ENCODE measurements at places on chromosomes 5 and 9. TPM values are rescaled to one million over a fixed set of nuclear protein-coding genes. Genes with fewer than 3 reads are reported as not detected.

DNA sequence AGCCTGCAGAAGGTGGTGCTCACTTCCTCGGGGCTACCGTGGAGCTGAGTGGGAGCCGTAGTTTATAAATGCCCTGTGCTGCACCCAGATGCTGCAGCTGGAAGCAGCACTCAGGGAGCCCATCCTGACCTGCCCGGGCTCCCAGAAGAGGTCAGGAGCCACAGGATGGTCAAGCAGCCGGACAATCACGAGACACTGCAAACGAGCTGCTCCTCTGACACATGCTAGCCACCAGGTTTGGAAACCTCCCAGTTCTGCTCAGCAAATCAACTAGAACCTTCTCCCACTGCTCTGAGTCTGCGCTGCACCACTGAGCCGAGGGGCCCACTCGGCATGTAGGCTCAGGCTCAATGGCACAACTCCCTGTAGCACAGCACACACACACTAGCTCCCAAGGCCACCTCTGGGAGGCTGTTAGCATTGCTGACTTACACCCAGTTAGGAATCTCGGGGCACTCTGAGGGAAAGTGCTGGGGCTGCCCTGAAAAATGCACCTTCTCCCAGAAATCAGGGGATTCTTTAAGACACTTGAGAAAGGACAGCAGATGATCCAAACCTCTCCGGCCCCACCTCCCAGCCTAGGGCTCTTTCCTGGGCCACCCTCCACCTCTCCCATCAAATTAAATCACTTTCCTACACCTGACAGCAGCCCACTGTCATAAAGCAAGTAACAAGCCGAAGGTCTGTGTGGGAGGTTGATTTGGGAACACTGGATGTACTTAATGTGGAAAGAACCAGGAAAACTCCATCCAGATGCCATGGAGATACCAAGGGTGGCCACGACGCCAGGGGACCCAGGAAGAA is 59.1 kb downstream of the PSMB7 start:
- no peak for DNase-seq

- peak; percentile 51 for DNase-seq
These were observed 82.8 kb downstream of the GTF3C4 start for GRCh38 chr9:132752877-132753592.

- no peak for DNase-seq
These were observed 35.2 kb downstream of the OR1J1 start for GRCh38 chr9:122442568-122442967.

DNA sequence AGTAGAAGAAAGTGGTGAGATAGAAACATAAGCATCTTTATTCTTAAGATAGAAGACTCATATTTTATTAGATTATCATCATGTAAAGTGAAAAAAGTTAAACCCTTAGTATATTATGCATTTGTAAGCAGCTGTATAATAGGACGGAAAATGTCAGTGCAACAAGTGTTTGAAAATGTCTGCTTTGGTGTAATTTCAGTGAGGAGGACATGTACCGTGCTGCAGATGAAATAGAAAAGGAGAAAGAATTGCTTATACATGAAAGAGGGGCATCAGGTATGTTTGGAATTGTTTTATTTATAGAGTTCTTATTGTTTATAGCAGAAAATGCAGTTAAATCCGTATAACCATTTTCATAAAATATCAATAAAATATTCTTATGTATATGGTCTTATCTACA is 8.9 kb downstream of the OTULIN start:
- no peak for DNase-seq

DNA sequence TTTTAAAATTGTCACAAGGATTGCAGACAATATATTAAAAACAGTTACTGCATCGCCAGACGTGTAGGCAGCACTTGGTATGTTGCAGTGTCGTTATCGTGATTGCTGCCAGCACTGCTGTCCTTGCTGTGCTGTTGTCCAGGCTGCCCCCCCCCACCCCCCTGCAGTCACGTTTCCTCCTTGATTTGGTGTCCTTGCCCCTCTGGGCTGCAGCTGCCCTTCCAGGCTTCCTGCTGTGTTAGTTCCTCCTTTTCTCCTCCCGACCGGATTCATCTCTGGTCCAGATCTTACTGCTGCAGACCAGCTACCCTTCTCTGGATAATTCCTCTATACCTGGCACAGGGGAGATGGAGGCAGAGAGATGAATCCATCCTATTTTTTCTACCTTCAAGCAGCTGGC is 298.9 kb downstream of the TRIM32 start:
- no peak for DNase-seq

MVB12B gene
- 33.6 TPM for total RNA-seq

DNA sequence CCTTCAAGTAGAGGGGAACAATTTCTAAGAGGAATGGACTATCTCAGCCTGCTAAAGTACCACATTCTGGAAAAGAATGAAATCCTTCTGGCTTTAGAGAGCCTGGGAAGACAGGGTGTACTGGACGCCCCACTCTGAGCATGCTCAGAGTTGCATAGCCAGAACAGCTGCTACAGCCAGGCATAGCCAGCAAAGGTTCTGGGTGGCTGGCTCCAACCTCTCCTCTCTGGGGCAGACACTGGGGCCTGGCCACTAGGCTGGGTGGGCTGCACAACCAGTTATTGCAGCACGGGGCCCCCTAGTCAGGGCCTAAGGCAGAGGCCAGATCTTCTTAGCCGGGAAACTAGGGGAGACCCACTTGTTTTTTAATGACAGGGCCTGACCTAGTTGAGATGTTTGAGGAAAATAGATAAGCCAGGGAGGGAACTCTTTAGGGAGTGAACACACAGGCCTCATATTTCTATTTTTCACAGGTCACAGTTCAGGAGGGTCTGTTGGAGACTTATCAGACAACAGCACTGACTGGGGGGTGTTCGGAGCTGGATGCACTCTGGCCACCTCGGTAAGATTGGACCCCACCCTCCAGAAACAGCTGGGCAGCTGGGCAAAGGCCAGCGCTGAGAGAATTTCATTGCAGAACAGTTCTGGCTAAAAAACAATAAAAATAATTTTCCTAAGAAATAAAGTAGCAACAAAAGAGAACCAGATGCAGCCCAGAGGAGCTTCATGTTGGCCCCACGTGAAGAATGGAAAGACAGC is 142.9 kb downstream of the LPAR1 start:
- peak; percentile 72 for DNase-seq

DNA sequence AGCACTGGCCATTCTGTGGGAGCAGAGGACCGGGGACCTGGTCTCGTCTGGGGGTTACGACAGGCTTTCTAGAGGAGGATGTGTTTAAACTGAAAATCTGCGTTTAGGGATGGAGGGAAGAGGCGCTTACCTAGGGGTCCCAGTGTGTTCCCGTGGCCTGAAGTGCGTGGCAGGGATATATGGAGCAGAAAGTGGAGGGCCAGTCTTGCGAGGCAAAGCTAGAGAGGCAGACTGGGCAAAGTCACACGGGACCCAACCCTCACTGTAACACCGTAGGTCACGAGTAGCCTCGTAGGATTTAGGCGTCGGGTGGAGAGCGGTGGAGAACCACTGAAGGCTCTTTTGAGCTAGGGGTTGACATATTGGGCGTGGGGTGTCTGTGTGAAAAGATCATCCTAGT is 32.8 kb upstream of the POMT1 start:
- no peak for DNase-seq

DNA sequence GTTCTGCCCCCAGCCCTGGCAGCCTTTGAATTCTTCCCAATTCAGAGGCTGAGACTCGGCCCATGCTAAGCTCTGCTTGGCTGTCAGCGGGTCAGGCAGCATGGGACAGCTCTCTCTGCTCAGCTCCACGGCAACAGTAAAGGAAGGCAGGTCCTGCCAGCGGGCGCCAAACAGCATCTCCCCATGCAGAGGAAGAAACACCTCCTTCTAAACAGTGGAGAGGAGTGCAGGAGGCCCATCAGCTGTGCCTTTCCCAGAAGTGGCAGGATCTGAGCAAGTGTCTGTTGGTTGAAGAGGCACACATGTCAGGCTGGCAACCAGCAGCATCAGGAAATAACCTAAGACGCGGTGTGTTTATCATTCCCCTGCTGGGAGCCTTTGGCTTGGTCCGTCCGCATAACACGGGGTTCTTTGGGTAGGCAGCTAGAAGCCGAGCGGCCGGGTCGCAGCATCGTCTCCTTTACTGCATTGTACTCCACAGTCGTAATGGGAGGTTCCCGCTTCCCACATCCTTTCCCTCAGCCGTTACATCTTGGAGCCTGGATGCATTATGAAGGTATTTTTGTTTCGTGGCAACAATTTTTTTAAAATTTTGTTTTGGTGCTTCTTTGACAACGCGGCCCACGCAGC is 42.7 kb upstream of the NCS1 start:
- peak; percentile 61 for DNase-seq

DNA sequence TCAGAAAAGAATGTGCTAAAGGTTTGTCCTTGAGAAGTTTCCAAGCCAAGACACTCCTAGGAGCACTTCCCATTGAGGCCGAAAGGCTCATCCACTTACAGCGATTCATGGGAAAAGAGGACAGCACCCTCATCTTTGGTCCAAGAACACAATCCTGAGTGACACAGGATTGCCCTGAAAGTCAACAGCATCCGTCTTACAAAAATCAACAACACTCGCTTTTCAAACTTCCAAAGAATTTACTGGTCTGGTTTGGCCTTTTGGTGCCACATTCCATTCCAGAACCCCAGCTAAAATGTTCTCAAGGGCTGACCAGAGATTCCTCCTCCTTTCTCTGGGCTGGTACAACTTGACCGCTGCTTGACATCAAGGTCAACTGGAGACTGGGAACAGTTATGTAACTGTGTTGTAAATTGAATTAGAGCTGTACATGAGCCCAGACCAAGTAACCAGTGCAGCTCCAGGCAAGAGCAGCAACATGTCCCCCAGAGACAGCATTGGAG is 415.8 kb upstream of the PIK3R1 start:
- DNase-seq = no peak

PRXL2C gene
- 12.8 TPM for total RNA-seq
